SW 1271 (cell line): ENCODE measurements at places on chromosomes 4 and X.

- DNase-seq = no peak
Measured at GRCh38 chr4:121030711-121031110, 41.6 kb downstream of the NDNF start.

DNA sequence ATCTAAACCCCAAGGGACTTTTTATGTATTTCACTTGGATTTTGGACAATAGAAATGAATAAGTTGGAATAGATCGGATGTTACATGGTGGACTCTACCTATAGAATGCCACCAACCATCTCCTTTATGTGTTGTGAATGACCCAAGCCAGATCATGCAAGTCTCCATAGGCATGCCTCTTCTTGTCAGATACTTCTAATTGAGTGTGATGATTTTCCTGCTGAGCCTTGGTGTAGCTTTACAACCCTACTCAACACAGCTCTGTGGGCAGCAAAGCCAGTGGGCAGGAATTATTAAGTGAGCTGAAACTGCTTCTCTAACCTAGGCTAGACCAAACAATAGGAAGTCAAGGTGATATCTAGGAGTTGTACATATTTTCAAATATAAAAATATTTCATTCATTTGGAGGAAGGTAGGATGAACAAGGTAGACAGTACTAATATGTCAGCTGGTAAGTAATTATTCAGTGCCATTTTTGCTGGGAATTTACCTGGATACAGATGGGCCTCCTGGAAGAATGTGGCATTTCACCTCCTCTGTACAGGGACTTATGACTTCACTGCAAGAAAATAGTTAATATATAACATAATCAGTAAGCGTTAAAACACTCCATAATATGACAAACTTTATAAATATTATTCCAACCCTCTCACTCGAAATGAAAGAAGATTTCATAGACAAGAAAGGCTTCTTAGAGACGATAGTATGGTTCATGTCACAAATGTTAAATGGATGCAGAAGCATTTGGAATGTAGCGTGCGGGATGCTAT, 298.0 kb upstream of the FAT1 start:
- no peak for DNase-seq

DNA sequence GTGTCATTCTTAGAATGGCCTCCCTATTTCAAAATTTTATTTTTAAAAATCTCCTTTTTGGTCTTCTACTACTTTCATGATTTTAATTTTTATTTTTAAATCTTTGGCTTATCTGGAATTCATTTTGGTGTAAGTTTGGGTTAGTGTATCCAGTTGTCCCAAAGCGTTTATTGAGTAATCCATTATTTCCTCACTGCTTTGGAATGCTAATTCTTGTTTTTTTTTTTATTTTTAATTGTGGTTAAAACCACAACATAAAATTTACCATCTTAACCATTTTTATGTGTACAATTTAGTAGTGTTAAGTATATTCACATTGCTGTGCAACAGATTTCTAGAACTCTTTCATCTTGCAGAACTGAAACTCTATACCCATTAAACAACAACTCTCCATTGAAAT, 8.7 kb downstream of the CITED1 start:
- DNase-seq = no peak

DNA sequence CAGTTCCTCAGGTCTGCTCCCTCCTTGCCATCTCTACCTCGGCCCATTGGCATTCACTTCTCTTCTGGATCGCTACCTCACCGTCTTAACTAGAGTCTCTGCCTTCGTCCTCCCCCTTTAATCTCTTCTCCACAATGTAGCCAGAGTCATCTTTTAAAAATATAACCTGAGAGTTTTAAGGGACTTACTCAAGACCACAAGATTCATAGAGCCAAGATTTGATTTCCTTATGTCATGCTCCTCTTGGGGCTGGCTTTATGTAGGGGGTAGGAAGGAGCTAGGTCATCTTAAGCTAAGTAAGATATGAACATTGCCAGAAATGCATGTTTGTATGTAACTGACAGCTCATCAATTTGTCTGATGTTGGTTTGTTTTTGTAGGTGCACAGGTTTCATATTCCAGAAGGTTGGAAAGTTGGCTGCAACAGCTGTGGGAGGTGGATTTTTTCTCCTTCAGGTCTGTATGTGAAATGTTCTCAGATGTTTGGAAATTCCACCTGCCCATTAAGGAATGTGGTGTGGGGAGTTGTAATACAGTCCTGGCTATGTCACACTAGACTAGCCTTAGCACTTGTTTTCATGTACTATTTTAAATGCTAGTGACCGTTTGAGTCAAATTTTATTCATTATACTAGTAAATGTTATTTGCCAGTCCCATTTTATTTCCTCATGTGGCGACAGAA, 19.6 kb downstream of the FUNDC2 start:
- DNase-seq = no peak

DNA sequence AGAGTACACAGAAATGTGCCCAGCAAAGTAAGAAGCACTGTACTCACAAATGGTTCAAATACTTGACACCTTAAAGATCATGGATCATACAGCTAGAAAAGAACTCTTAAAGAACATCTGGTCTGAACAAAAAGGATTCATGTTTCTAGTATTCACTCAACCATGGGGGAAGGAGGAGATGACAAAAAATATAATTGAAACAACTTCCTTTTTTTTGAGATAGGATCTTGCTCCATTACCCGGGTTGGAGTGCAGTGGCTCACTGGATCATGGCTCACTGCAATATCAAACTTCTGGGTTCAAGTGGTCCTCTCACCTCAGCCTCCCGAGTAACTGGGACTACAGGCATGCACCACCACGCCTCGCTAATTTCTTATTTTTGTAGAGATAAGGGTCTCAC, 6.0 kb downstream of the DHX15 start:
- DNase-seq = no peak
